ENCODE measurements at places on chromosomes 12 and 14. TPM values are rescaled to one million over a fixed set of nuclear protein-coding genes. Genes with fewer than 3 reads are reported as not detected.
A peak's percentile ranks its signal among the peaks of the same experiment; 100 is the strongest.

- peak; percentile 91 for DNase-seq
Observed at GRCh38 chr14:60723907-60724618, at the start of gene SIX4. SIX4 (minus strand) TSS chr14:60724351; CDS start chr14:60724074, 277 bp downstream.

The HHIPL1 gene
- total RNA-seq: 0.14 TPM

The TMEM117 gene
- 21.0 TPM for total RNA-seq

DNA sequence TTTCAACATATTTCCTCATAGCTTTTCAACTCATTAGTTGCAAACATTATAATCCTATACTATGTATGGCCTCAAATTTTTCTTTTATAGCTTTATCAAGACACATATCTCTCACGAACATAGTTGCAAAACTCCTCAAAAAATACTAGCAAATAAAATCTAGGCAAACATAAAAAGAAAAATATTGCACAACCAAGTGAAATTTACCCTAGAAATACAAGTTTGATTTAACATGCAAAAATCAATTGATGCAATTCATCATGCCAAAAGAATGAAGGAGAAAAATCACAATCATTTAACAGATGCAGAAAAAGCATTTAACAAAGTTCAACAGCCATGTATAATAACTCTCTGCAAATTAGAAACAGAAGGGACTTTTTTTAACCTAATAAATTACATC, 33.3 kb upstream of the KCNH5 start:
- no peak for DNase-seq

- no peak for DNase-seq
Observed at GRCh38 chr12:60212159-60213000, 616.6 kb downstream of the SLC16A7 start.

- no peak for DNase-seq
Observed at GRCh38 chr12:27802936-27803335, 22.9 kb upstream of the MANSC4 start.

The SLCO1B1 gene
- not detected for total RNA-seq

The EFCAB11 gene
- total RNA-seq: 13.1 TPM

DNA sequence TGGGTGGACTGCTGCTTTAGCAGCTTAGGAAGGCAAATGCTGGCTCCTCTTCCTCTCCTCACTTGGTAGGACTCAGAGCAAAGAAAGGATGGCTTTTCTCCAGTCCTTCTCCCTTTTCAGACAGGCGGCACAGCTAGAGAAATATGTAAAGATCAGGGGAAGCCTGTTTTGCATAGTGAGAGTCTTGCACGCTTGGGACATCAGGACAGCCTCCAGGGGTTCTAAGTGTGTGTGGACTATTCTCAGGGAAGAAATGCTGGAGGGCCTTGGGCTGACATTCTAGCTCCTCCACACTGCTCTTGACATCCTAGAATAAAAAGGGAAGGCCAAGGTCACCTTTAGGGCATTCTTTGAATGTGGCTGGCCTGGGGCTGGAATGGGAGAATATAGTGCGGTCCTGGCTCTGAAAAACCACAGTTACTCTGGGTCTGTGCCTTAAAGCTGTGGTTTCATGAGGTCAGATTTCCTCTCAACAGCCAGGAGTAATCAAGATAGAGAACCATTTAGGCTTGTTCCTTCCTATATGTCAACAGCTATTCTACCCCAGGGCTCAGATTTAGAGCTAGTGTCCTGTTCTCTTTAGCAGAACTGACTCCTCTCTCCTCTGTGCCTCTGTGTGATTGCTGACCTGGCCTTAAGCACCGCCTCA, 24.3 kb downstream of the CMA1 start:
- peak; percentile 0 for DNase-seq

The CCDC88C gene
- 1.2 TPM for total RNA-seq

The SMOC1 gene
- 10.0 TPM for total RNA-seq

DNA sequence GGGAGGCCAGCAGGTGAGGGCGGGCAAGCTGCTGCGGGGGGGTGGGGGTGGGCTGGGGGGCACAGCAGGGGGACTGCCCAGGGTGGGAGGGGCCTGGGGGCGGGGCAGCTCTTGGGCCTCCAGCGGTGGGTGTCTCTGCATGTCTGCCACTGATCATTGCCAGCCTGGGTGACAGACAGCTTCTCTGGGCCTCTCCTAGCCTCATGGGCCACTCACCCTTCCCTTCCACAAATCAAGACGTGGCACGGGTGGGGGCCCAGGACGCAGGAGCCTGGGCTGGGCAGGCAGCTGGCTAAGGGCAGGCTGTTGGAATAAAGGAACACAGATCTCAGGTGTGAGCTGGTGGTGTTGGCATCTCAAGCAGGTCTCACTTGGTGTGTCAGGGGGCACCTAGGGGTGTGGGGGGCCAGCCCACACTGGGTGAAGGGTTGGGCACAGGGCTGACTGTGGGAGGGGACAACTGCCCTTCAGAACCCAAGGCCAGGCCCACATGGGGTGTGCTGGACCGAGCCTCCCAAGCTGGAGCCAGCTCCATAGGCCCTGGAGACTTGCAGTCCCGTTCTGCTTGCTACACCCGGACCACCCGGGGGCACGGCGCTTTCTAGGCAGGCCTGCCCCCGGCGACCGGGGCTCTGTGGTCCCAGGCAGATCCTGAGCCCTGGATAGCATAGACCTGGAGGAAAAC, 3.0 kb downstream of the TEDC1 start:
- DNase-seq: no peak

The TMEM52B gene
- total RNA-seq: not detected

GRCh38 chr14:104114421-104115130, 23.8 kb upstream of the KIF26A start:
- no peak for DNase-seq

The RNF212B gene
- not detected for total RNA-seq
